ENCODE measurements at places on chromosomes 2 and 18.

DNA sequence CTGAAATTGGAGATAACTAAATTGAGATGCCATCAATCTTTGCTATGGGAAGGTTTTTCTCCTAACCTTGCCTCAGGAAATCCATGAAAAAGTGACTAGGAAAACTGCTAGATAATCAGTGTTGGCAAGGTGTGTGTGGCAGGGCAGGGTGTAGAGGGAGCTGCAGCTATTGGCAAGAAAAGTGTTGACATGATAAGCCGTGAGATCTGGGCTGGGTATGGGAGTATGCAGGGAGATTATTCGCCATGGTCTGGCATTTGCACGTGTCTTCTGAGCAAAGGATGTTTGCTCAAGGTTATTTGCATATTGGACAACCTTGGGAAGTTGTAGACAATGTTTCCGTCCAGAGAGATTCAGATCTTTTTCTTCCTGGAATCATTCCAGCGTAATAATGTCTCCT lies 74.7 kb downstream of the SERPINB8 start:
- DNase-seq = no peak

DNA sequence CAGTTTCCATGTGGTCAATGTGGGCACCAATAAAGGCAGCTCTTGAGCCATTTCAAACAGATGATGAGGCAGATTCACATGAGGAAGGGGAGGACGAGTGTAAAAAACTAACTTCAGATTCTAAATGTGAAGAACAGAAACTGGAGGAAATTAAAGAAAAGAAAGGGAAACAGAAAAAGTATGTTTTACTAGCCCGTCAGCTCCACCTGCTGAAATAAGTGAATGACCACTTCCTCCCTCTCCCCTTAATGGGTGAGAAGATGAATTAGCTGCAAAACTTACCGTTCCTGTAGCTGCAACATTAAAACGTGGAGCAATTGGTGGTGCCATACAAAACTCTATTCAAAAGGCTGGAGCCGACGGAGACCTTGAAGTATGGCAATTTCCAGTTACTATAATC lies 203.5 kb downstream of the UXS1 start:
- DNase-seq = no peak

GRCh38 chr18:30763902-30764350 lies 278.6 kb downstream of the DSC3 start:
- DNase-seq = no peak

- DNase-seq = no peak
These were observed 97.7 kb downstream of the DPP4 start for GRCh38 chr2:161976295-161976694.

- DNase-seq = no peak
These were observed 18.7 kb downstream of the ORC2 start for GRCh38 chr2:200944467-200945394.

- DNase-seq = no peak
These were observed 430 bp downstream of the BIN1 start for GRCh38 chr2:127106457-127106990.

DNA sequence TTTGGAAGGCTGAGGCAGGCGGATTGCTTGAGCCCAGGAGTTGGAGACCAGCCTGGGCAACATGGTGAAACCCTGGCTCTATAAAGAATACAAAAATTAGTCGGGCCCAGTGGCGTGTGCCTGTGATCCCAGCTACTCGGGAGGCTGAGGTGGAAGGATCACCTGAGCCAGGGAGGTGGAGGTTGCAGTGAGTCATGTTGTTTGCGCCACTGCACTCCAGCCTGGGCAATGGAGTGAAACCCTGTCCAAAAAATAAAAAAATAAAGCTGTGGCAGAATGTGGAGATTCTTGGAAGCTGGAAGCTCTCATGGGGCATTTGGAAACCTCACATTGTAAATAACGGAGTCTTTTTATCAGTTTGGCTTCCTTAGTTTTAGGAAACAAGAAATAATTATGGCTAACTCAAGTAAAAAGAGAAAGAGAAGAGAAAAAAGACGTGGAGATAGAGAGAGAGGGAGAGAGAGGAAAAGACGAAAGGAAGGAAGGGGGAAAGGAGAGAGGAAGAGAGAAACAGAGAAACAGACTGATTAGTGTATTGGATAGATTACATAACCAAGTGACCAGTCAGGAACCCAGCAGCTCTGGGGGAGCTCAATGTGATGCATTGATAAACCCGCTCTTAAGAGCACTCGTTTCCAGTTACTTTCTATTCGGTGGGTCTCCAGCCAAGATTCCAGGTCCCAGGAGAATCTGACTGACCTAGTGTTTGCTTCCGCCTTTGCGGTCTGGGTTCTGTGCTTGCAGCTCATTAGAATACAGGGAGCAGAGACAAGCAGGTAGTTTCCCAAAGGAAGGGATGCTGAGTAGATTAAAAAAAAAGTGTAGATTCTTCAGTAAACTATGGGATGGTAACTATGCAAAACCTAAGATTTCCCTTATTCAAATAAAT lies 1.1 kb upstream of the SPAST start:
- no peak for DNase-seq

GRCh38 chr2:121648206-121649148 lies 785 bp downstream of the CLASP1 start:
- DNase-seq = peak; percentile 4

GRCh38 chr2:120376101-120376500 lies 30.2 kb downstream of the INHBB start:
- no peak for DNase-seq

DNA sequence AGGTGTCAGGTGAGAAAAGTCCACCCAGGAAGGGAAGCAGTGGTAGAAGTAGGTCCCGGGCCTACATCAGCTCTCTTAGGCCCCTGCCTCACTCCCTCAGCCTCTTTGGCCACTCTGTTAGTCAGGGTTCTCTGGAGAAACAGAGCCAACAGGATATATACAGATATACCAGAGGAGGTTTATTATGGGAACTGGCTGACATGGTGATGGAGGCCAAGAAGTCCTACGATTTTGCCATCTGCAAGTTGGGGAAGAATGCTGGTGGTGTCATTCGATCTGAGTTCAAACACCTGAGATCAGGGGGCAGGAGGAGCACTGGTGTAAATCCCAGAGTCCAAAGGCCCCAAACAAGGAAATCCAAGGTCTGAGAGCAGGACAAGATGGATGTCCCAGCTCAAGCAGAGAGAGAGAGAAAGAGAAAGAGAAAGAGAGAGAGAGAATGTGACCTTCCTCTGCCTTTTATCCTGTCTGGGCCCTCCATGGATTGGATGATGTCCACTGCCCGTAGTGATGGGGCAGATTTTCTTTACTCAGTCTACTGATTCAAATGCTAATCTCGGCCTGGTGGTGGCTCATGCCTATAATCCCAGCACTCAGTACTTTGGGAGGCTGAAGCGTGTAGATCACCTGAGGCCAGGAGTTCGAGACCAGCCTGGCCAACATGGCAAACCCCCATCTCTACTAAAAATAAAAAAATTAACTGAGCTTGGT lies 111.1 kb upstream of the MYCN start:
- DNase-seq = no peak

- DNase-seq = no peak
These were observed 439.8 kb upstream of the SLC14A2 start for GRCh38 chr18:45175511-45175910.

GRCh38 chr2:234751275-234751973 lies 200.4 kb upstream of the SH3BP4 start:
- DNase-seq = no peak

GRCh38 chr2:226048611-226049010 lies 649.1 kb downstream of the NYAP2 start:
- no peak for DNase-seq

GRCh38 chr2:102005989-102006885 lies 14.5 kb downstream of the IL1R2 start:
- DNase-seq = no peak

DNA sequence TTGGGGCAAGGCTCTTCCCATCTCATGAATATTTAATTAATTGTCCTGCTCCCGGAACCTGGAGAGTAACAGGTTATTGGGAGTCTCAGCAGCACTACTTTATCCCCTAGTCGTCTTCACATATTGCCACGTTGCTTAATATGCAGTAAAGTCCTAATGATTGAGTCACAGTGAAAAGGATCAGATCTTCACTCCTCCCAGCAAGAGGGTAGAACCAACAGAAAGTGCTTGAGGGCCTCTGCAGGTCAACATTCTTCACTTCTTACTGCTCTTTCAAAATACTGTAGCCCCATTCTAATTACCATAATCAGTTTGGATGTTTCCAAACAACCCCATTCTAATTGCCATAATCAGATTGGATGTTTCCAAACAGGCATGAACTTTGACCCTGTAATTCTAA lies 801.0 kb downstream of the LRRTM4 start:
- DNase-seq = no peak

DNA sequence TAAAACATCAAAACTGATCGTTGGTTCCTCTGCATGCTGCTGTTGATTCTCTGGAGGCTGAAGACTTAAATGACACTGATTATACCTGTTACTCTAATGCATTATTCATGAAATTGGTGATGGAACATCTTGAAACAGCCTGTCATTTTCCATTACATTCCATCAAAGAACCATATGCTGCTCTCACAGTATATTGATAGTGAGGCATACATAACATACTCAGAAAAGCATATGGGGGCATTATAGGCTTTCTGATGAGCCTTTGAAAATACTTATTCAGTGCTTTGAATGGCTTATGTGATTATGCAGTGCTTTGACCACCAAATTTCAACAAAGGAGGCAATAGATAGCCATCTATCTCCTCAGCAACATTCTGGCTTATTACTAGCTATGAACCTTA lies 392.1 kb downstream of the CDH19 start:
- DNase-seq = no peak

- no peak for DNase-seq
These were observed 306.8 kb upstream of the SKOR2 start for GRCh38 chr18:47558110-47558750.

DNA sequence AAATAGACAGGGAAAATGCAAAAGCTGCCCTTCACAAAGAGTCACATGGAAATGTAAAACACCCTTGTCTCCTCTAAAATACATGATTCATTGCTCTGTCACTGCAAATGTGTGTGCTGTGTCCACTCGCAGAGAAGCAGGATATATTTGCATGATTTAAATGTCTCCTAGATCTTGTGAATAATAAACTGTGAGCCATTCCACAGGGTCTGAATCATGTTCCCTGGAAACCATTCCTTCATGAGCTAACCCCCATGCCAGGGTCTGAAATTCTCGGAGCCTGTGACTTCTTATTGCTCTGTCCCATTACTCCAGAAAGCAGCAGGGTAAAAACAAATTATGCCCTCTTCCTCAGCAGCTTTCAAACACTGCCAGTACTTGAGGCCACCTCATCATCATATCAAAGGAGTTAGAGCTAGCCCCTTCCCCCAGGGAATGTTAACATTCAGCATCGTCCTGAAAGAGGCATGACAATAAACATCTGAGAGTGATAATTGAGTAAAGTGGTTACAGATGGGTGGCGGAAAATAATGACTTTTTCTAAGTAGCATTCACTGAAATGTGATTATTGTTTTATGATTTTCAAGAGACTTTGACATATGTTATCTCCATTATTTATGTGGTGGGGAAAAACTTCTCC lies 11.7 kb upstream of the CNGA3 start:
- no peak for DNase-seq

DNA sequence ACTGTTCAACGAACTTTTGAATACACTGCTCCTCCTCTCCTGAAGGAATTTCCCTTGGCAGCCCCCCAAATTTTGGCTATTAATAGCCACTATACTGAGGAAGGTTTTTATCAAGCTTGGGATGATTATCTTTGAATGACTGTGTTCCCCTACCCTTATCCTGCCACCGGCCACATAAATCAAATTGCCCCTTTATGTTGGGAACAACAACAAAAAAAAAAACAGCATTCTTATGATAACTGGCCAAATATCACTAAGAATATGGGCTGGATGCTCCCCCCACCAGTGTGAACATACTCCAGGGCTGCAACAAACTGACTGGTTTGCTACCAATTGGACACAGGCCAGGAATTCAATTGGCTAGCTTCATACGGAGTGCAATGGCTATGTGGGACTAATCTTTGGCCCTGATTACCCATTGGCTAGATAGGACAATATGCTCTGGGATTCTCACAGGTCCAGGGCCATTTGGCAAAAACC lies 20.6 kb downstream of the DUSP11 start:
- DNase-seq = no peak

- no peak for DNase-seq
These were observed 82.6 kb upstream of the ODC1 start for GRCh38 chr2:10530607-10531239.

GRCh38 chr2:219296631-219297391 lies 12.4 kb downstream of the PTPRN start:
- DNase-seq = no peak

DNA sequence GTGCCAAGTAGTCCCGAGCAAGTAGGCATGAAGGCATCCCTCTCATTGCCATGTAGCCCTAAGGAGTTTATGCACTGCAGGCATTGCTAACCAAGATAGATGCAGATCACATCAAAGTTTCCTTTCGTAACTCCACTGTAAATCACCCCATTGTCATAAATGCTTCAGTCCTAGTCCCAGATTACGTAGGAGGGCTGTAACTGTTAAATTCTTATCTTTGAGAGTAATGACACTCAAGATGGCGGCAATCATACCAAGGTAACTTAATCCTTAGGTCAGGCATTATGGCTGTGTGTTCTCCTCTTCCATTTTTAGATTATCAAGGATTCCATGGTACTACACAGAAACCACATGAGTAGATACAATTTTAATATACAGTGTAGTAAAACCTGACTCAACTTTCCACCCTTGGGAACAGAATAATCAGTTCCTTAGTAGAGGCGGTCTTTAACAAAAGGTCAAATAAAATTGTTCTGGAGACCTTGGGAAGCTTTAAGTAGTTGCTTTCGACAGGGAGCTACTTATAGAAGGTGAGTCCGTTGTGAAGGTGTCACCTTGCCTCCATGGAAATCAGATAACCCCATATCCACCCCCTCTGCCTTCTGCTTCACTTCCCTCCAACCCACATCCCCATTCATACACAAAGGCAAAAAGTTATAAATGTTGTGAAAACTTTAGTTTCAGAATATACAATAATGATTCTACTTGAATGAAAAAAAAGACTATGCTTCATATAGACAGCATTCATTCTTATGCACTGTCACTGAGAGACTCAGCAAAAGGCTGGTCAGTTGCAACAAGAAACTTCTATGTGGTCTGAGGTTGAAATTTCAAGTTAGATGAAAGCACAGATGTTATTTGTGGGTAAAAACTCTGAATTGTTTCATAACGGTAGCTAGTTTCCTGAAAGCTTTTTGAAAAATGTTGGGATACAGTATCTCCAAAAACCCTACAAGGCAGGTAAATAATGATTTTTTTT lies 64.8 kb upstream of the GALNT5 start:
- DNase-seq = no peak

- DNase-seq = no peak
These were observed 34.4 kb downstream of the CYP27C1 start for GRCh38 chr2:127185705-127186104.

GRCh38 chr2:74556831-74557370 lies 2.4 kb downstream of the DOK1 start:
- no peak for DNase-seq

- DNase-seq = no peak
These were observed 87.9 kb upstream of the KLHL29 start for GRCh38 chr2:23297112-23297511.

DNA sequence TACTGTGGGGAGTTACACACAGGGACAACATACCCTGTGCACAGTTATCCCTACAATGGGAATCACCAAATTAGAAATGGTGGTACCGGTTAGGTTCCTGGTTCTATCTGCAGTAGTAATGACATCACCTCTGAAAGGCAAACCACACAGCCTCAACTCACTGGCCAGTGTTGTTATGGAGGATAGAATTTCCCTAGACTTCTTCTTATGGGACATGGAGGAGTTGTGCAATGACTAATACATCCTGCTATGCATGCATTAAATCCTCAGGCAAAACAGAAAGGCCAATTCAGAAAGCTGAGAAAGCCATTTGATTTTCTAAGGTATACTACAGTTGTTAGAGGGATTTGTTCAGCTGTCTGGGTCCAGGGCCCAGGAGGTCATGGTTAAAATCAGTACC lies 439.3 kb downstream of the TMX3 start:
- DNase-seq = no peak
